ENCODE measurements at places on chromosomes 1 and 21.
A peak's percentile ranks its signal among the peaks of the same experiment; 100 is the strongest.

GRCh38 chr1:84675106-84675505 lies 15.2 kb downstream of the SSX2IP start:
- no peak for DNase-seq

DNA sequence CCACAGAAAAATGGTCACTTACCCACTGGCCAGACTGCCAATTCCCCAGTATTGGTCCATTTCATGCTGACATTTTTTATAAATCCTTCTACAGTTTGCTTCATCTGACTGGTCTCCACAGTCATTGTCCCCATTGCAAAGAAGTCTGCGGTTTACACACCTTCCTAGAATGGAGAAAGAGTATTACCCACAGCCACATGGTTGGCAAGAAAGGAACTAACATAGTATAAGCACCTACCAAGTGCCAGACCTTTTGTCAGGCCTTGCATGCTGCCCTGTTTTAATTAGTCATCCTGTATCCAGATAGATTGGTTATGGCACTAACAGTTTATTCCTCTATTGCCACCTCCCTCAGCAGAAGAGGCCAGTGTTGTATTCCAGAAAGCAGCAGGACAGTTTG lies 11.2 kb downstream of the C8B start:
- DNase-seq, result no peak

- DNase-seq, result no peak
Observed at GRCh38 chr1:17470021-17470799, 30.7 kb upstream of the RCC2 start.

DNA sequence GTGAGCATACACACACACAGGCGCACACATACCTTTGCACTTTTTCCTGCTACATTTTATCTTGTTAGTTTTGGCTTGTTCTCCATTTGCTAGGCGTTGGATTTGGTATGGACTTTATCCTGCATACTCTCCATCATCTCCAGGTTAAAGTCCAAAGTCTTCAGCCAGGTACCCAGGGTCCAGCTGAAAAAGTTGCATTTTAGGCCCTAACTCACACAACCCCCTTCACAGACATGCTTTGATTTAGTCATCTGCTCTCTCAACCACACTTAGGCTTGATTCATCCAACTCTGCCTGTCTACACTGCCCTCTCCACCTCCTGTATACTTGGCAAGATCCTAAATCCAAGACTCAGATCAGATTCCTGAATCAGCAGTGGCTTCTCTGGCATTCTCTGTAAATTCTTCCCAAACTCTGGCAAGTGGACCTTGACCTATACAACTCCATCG lies 10.7 kb upstream of the LAMB3 start:
- DNase-seq, result no peak

GRCh38 chr1:17419626-17420328 lies 19.7 kb downstream of the RCC2 start:
- DNase-seq, result peak; percentile 64

DNA sequence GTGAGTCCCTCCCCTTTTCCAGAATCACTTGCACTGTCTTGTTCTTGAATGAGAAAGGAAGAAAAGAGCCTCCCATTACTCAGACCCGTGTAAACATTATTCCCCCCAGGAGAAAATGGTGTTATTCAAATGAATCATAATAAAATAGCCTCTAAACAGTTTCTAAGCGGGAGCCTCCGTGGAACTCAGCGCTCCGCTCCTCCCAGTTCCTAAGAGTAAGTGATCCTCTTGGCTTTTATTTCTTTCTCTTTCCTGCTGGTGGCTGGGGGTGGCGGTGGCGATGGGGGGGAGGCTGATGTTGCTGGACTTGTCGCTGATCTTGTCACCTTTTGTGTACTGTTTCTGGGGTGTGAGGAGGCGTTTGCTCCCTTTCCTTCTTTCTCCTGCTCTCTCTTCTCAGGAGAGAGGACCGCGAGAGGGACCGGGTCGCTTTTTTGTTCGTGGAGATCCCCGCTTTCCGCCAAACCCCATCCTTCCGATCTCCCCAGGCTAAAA lies 781 bp downstream of the PROX1 start:
- DNase-seq, result no peak

GRCh38 chr1:31669786-31670592 lies 25.3 kb upstream of the PEF1 start:
- no peak for DNase-seq

DNA sequence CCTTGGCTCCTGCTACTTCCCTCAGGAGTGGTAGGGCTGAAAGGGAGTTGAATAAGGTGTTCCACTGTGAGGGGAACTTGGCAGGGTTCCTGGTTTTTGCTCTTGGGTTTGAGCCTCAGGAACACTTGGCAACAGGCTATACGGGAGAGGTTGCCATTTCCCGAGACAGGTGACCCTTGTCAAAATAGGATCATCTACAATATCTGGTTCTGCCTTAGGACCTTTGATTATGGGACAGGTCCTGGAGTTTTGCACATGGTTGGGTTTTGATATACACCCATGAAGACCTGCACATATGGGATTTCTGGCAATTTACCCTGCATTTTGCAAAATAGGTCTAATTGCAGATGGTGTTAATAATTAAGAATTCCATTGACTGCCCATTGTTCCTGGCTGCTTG lies 31.1 kb downstream of the YY1AP1 start:
- no peak for DNase-seq

DNA sequence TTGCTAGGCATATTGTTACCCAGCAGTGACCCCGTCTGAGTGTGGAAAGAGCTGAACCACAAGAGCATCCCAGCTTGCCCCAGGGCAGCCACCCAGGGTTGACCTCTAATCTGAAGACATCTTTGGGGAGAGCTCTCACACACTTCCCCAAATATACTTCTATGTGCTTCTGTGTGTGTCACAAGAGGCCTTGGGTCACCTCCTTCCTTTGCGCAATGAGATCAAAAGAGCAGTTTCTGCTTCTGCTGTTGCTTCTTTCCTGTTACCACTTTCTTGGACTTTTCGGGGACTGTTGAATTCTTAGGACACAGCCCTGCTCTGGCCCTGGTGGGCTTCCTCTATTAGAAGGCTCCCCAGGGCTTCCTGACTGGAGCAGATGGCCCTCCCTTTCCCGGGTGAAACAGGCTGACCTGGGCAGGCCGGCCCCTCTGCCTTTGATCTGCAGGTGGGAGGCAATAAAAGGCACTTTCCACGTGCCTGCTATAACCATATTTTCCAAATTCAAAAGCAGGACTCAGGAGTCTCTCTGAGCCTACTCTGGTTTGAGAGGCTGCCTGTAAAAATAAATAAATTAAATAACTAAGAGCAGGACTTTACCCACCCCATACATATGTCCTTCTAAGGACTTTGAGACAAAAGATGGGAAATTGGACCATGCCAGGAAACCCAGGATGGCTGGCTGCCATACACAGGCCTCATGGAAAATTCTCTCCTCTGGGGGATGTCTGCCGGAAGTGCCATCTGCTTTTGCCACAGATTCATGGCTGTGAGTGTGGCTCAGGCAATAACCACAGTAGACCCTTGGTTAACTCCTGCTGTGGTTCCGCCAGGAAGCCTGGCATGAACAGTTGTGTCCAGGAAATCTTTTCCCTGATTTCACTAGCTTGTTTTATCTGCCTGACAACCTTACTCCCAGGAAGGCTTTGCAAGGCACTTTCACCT lies 28.3 kb upstream of the RCSD1 start:
- DNase-seq, result no peak

DNA sequence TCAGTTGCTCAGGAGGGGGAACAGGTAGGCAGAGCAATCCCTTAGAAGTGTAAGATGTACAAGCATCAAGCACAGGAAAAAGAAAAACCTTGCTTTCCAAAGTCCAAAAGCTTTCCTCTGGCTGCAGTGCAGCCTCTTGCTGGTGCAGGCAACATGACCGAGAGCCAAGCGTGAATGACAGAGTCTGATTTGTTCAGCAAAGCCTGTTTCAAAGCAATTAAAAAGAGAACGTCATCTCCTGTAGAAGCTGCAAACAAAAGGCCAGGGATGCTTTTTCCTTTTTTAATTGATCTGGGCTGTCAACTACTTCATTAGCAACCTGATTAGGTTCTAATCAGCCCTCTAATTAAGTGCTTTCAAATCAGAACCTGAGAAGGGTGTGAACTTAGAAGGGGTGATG lies 38.2 kb upstream of the PLA2G2C start:
- no peak for DNase-seq

GRCh38 chr1:218865591-218865990 lies 308.1 kb upstream of the LYPLAL1 start:
- no peak for DNase-seq

DNA sequence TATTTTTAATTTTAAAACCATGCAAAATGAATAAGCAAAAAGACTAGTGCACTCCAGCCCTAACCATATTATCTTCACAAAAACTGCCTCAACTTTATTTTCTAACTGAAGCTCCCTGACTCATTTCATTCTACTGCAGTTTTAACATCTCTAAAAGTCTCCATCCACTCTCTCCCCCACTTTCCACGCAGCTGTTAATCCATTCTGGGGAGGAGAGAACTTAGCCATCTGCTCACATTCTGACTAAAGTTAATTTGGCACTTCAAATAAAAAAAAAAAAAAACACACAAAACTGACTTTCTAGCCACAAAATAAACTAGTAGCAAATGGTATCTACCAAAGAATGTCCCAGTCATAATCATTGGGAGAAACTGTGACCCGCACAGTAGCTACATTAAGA lies 5.4 kb upstream of the MYBPHL start:
- no peak for DNase-seq

DNA sequence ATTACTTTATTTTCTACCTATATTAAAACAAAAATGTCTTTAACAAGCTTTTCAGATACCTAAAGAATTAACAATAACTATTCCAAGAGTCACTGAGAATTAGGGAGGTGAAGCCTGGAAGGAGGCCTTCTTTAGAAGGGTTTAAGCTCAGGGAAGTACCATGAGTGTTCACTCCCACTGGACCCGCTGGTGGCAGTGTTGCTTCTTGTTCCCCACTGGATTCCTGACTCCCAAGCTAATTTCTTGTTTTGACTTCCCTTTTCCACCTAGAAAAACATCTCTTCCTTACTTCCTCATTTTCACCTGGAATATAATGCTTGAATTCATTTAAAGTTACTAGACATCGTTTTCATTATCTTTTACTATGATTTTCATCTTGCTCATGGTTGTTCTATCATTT lies 264.2 kb downstream of the HMCN1 start:
- no peak for DNase-seq

DNA sequence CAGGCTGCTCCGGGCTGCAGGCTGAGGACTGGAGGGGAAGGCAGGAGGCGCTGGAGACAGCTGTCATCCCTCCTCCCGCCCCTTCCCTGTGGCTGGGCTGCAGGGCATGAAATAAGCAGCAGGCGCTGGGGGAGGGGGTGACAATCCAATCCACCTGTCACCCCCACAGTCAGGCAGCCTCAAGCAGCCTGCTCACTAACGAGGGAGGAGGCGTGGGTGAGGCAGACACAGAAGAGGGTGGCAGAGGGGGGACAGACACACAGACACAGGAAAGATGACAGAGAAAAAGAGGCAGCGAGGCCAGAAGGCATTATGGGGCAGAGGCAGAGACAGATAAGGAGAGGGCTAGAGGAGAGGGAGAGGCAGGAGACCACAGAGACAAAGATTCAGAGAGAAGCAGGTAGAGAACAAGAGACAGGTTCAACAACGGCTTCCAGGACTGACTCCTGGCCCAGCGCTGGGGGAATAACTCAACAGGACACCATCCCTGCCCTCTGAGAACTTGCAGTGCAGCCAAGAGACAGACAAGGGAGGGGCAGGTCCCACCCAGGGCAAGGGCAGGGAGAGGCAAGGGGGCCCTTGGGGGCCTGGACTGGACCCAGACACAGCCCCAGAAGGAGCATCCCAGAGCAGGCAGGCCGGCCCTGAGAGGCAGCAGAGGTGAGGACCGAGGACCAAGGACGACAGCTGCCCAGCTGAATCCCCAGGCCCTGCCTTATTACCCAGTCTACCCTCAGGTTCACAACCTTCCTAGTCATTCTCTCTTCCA lies 11.2 kb downstream of the MEF2D start:
- DNase-seq, result no peak

DNA sequence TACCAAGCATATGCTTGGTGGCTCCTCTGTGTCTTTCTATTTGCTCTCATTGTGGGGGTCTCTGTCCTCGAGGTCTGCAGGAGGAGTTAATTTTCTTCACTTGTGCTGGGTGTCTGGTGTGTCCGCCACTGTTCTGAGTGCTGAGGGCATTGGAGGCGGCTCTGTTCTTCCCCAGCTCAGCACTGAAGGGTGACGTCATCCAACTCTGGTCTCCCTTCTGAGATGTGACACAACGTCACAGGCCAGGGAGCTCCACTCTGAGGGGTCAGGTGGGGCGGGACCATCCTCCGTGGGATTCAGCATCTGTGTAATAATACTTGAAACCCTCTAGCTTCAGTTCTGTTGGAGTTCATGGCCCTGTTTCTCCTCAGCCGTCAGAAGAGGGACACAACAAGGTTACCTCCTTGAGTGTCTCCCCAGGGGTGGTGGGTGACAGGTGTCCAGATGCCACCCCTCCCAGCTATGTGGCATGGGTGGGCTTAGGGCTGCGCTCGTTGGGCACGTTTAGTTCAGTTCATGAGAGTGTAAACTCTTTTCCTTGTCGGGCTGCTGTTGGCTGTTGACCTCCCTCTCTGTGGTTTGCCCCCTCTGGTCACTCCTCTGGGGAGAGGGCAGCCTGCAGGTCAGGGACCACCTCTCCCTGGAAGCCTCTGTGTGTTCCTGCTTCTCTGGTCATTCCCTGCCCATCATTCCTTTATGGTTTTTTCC lies 3.1 kb downstream of the IBA57 start:
- DNase-seq, result no peak

- DNase-seq, result no peak
Observed at GRCh38 chr1:25072461-25072860, 142.4 kb upstream of the RUNX3 start.

GRCh38 chr21:45779226-45779625 lies 135.7 kb downstream of the PCBP3 start:
- no peak for DNase-seq

DNA sequence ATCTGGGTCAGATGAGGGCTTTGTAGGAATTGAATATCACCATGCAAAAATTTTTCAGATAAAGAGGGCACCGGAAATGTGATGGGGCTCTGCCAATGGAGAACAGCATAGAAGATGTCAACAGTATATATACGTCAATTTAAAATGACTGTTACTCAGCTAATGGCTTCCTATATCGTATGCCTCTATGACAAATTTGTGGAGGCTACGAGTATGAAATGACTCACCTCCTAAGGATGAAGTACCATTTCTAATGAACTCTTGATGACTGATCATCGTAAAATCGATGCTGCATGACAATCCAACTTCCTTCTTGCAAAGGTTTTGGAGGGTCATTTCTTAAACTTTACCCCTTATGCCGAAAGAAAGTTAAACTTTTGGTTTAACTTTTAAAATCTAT lies 450.3 kb upstream of the ZP4 start:
- no peak for DNase-seq

DNA sequence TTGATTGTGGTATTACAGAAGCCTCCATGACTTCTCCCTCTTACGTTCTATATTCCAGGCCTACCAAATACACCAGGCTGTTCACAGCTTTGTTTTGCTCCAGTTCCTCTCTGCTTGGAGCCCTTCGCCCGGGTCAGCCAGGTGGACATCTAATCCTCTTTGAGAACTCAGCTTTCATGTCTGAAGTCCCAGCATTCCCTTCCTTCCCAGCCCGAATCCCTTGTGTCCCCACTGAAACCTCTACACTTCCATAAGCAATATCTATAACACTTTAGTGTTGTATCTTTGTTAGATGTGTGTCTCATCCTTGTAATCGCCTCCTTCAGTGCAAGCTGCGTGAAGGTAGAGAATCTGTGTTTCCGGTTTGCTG lies 1.9 kb downstream of the RNF11 start:
- DNase-seq, result no peak

- DNase-seq, result no peak
Observed at GRCh38 chr1:97904534-97904933, 16.3 kb downstream of the DPYD start.

Data from foreskin melanocyte (primary cell).